HAP-1 (cell line): ENCODE measurements at places on chromosomes 6 and 20.

DNA sequence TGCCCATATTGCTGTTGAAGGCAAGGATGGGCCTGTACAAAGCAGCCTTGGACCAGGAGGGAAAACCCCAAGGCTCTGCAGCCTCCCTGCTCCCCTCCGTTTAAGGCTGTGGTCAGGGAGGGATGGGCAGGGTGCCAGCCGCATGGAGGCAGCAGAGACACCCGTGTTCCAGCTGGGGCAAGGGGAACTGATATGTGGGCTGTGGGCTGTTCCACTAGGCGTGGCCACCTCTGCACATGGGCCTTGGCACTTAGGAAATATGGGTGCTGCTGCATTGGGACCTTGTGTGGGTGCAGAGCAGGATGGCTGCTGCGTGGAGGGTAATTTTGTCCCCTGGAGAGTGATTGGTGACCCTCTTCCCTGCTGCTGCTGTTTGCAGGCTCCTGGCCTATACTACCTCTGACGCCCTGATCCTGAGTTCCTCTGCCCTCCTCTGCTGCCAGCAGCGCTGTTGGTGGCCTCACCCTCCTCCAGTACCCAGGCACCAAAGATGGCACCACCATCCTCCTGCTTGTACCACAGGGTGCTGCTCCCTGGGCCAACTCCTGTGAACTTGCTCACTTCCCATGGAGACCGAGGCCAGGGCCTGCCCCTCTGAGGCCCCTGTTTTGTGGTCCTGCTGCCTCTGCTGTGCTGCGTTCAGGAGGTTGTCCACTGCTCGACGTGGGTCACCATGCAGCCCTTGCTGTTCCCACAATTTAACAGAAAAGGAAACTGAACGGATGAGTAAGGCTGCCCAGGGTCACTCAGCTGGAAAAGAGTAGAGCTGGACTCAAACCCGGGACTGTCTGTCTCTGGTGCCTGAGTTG is 35.3 kb downstream of the PANK2 start:
- no peak for DNase-seq

- DNase-seq, result no peak
Observed at GRCh38 chr6:168308390-168309144, 11.0 kb downstream of the DACT2 start.

- peak; percentile 91 for DNase-seq
Observed at GRCh38 chr6:42653851-42654250, 68.5 kb downstream of the PRPH2 start.

GRCh38 chr6:92586236-92586977 is 833.0 kb downstream of the EPHA7 start:
- DNase-seq, result no peak

DNA sequence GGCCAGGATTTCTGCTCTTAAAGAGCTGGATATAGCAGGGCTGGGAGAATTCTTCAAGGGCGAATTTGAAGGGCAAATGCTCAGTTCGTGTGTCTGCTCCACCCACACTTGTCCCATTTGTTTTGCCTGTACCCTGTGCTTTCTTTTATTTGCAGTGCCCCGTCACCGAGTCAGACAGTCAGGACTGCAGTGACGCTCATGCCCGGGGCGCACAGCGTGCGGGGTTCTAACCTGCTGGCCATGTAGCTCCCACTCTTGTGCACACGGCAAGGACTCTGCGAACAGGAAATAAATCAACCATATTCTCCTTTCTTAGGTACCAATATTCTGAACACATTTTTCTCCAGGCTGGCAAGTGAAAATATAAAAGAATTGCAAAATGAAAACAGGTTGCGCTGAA is 17.7 kb downstream of the LYRM4 start:
- no peak for DNase-seq

DNA sequence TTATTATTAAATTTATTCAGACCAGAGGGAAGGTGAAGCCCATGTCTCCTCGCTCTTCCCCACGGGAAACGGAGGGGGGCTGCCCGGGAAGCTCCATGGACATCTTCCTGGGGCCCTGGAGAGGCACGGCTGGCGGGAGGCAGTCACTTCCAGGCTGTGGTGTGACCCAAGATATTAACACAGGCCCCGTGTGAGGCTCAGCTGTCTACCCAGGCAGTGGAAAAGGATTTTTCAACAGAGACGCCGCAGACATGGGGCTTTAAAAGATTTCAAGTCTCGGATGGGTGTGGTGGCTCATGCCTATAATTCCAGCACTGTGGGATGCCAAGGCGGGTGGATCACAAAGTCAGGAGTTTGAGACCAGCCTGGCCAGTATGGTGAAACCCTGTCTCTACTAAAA is 117.9 kb downstream of the ERMARD start:
- DNase-seq, result no peak

- DNase-seq, result peak; percentile 3
Observed at GRCh38 chr6:14671261-14671681, 553.7 kb downstream of the CD83 start.

DNA sequence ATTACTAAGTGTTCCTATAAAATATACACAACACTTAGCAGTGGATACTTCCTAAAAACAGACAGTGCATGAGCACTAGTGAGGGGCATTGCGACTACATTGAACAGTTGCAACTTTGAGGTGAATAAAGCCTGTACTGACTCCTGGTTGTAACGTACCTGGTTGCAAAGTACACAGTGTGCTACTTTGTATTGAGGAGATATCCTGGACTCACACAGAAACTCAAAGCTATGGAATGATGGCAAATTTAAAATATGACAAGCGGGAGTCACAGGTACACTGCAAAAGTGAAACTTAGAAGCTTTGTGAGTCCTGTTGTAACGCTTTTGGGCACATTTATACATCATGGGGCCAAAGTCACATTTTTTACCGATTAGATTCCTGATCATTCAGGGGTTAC is 55.6 kb upstream of the HLA-A start:
- DNase-seq, result no peak

GRCh38 chr20:63877755-63878470 is 12.8 kb downstream of the TPD52L2 start:
- DNase-seq, result no peak

DNA sequence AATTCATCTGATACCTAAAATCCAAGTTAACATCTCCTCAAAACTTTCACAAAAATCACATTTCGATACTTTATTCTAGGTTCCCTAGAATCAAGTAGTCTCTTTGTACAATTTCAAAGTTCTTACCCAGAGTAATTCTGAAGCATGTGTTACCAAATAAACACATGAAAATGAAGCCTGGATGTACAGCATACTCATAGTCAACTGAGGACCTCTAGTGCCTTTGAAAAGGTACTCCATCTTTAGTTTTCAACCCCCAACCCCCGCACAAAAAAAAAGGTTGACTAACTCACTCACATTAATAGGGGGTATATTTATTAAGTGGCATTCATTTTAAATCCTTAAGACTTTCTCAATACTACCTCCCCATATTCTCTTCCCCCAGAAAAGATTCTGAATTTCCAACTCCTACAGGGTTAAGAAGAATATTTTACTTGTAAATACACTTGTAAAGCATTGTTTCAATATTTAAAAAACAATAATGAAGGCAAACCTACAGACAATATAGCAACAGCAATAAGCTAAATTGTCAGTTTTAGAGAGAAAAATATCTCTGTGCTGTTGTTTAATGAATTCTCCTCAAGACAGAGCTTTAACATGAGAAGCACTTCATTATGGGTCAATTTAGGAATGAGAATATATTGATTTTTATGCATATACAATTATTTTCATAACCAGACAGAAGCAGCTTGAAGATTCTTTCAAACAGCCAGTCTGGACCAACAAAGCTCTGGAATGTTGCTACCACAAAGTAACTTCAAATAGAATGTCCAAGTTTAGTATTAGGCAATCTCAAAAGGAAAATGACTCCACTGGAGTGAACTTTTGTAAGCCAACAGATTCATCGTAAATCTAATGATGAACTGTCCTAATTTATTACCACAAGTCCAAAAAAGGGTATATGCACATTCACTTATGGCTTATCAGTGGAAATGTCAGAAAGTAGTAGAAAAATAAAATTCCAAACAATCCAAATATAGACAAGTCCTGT is 3.3 kb downstream of the PLN start:
- DNase-seq, result peak; percentile 48

DNA sequence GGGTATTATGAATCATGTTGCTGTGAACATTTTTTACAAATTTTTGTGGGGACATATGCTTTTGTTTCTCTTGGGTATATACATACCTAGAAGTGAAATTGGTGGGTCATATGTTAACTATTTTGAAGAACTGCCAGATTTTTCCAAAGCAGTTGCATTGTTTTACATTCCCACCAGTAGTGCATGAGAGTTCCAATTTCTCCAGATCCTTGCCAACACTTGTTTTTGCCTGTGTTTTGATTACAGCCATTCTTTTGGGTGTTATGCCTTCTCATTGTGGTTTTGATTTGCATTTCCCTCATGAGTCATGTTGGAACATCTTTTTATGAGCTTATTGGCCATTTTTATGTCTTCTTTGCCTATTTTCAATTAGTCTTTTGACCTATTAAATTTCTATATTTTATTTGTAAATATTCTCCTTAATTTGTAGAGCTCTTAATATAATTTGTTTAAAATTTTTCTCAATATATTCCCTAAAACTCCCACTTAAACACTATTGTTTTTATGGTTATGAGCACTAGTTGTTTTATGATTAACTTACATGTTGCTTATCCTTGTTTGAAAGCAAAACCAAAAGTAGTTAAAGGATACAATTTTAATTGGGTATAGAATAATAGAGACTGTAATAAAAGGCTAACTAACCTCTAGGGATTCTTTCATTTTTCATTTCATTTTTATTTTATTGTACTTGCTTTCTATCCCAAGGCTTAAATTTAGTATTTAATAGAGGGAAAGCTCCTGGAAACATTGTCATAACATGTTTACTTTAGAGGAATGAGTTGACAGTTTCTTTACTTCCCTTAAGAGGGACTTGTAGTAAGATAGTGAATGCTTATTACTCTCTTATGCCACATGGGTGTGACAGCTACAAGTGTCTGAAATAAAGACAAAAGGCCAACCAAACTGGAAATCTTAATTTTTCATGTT is 5.5 kb downstream of the UBR2 start:
- no peak for DNase-seq

DNA sequence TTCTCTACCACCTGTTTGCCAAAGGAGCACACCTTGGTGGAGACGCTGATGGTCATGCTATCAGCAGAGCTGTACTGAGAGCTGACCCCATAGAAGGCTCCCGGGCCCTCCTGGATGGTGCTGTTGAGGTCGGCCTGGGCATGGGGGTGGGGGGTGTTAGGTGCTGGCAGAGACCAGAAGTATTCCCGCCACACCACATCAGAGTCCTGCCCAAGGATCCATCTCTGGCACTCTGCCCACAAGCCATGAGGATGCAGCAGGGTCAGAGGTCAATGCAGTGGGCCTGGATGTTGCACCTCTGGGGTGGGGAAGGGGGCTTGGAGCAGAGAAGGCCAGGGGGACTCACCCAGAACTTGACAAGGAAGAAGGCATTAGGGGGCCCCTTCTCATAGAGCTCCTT is 7.4 kb downstream of the RPL10A start:
- DNase-seq, result no peak

GRCh38 chr6:17156966-17157365 is 55.1 kb downstream of the STMND1 start:
- DNase-seq, result no peak

DNA sequence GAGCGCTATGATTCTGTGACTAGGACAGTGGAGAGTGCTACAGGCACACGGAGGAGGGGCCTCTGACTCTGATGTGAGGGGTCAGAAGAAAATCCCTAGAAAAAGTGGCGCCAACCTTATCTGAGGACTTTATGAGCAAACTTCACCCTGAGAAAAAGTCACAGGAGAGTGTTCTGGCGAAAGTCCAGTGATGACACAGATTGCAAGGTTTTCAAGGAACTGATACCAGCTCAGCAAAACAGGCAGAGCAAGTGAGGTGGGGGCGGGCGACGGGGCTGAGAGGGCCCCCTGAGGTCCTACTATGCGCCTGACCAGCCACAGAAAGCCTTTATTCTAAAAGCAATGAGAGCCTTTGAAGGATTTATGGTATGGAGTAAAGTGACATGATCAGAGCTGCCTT is 73.3 kb downstream of the SLC22A23 start:
- no peak for DNase-seq

GRCh38 chr20:20711413-20711812 is 1.0 kb downstream of the RALGAPA2 start:
- no peak for DNase-seq

DNA sequence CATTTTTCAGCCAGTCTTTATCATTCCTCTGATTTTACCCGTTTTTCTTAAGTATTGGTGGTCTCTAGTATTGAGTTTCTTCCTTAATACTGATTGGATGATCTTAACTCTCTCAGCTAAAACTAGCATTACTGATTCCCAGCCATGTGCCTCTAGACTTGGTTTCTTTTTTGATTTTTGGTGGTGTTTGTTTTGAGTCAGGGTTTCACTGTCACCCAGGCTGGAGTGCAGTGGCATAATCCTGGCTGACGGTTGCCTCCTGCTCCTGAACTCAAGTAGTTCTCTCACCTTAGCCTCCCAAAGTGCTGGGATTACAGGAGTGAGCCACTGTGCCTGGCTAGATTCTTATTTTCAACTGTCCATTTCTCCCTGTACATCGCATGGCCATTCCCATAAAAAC is 24.9 kb downstream of the DPPA5 start:
- no peak for DNase-seq

- DNase-seq, result no peak
Observed at GRCh38 chr6:38177882-38178583, 358.5 kb downstream of the ZFAND3 start.
